ENCODE measurements at places on chromosomes 2 and 18. TPM values are rescaled to one million over a fixed set of nuclear protein-coding genes. Genes with fewer than 3 reads are reported as not detected.

Gene DIPK1C
- 0.27 TPM for polyA plus RNA-seq

Gene LIPG
- 56.7 TPM for polyA plus RNA-seq

Gene TSN
- polyA plus RNA-seq = 101 TPM

GRCh38 chr2:131022731-131023130 is 70.5 kb downstream of the FAM168B start:
- no peak for DNase-seq

DNA sequence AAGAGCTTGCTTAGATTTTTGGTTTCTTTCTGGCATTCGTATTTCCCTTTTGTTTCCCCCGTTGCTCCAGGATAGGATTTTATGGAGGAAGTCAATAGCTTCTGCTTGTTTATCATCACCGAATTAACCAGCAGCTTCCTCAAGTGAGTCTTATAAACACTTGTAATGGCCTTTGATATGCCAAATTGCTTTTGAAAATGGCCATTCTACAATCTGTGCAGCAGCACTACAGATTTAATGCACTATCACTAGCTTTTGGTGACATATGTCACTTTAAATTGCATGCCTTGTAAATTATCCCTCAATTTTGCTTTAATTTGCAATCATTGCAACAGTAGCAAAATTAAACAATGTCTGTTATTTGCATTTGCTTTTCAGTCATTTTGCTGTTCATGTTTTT is 774.7 kb downstream of the METTL4 start:
- no peak for DNase-seq

DNA sequence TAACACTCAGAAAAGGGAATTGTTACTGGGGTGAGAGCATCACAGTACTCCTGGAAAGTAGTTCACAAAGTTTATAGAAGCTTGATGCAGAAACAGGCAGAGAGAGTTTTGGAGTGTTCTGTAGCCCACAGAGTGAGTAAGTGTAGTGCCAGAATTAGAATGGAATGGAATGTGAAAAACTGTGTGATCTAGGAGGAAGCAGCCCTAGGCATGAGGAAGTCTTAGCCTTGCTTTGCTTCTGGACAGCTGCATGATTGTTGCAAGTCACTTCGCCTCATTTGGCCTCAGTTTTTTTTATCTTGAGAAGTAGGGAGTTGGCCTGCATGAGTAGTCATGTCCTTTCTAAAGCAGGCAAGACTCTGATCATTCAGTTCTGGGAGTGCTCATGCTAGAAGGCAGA is 10.9 kb downstream of the SERPINB12 start:
- DNase-seq = no peak

- no peak for DNase-seq
Observed at GRCh38 chr2:207658156-207658555, 33.0 kb upstream of the METTL21A start.

- DNase-seq = no peak
Observed at GRCh38 chr2:50575232-50575631, 456.7 kb downstream of the NRXN1 start.

GRCh38 chr2:72129681-72130340 is 17.9 kb downstream of the CYP26B1 start:
- DNase-seq = no peak

GRCh38 chr2:241218131-241219029 is 29.9 kb downstream of the ANO7 start:
- no peak for DNase-seq

- DNase-seq = no peak
Observed at GRCh38 chr2:65639156-65639864, 206.9 kb upstream of the SPRED2 start.

- DNase-seq = peak; percentile 80
Observed at GRCh38 chr2:105235388-105236059, 6.0 kb upstream of the GPR45 start.

- DNase-seq = no peak
Observed at GRCh38 chr2:218555527-218555926, 12.6 kb downstream of the USP37 start.

DNA sequence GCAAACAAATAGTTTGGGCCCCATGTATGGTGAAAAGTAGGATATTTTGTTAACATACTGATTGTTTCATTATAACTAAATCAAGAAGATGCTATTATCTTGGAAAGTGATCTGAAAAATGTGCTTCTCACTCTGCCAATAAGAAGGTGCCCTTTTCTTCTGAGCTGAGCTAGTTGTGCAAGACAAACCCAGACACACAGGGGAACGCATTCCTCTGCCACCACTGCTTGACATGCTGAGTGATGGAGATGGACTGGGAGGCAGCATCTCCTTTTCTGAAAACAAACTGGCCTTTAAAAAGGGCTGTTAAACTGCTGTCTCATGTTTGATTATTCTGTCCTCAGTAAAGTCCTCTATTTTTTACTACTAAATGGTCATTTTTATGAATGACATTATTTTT is 1989.9 kb upstream of the CELF4 start:
- DNase-seq = no peak

GRCh38 chr2:60899230-60899891 is 18.0 kb downstream of the REL start:
- no peak for DNase-seq

- no peak for DNase-seq
Observed at GRCh38 chr2:62227386-62228075, 31.6 kb downstream of the B3GNT2 start.
